ENCODE measurements at places on chromosomes 4 and X.

- no peak for DNase-seq
Measured at GRCh38 chr4:139920486-139921002, 233.4 kb downstream of the MAML3 start.

GRCh38 chr4:157655096-157655809, 434.7 kb downstream of the GRIA2 start:
- no peak for DNase-seq

DNA sequence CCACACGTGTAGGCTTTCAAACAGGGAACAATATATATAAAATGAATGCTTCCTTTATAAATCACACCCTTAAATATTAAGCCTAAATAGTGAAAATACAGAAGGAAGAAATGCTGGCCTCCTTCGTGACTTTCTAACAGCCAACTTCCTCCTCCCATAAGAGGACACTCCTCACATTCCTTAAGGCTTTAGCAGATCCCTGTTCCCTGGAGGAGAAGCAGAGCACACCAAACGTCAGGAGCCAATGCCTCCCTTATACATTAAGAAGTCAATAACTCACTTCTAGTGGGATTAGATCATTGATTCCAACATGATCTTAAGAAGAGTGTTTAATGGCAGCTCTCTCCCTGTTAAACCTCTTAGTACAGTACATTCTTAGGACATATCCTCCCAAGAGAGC, 108.4 kb upstream of the FAM241A start:
- no peak for DNase-seq

GRCh38 chr4:106854569-106855351, 181.4 kb downstream of the DKK2 start:
- no peak for DNase-seq

- DNase-seq = no peak
Measured at GRCh38 chrX:150408007-150408406, 44.9 kb downstream of the MAMLD1 start.

- no peak for DNase-seq
Measured at GRCh38 chrX:71579136-71579989, 1.1 kb downstream of the GCNA start.

GRCh38 chr4:152684007-152684406, 4.2 kb upstream of the TMEM154 start:
- no peak for DNase-seq

DNA sequence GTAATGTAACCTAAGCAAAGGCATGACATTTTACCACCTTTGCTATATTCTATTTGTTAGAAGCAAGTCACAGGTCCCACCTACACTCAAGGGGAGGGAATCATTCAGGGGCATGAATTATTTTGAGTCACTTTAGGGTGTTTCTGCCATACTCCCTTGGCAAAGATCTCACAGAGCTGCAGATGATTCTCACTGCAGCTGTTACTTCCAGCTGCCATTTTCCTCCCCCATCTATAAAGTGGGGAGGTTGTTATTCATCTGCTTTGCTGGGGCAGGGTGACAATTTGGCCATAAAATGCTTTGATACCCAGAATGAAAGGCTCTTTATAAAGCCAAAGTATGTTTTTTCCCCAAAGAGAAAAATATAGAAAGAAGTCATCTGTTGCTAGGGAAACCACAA, 136.5 kb upstream of the SMIM31 start:
- no peak for DNase-seq

DNA sequence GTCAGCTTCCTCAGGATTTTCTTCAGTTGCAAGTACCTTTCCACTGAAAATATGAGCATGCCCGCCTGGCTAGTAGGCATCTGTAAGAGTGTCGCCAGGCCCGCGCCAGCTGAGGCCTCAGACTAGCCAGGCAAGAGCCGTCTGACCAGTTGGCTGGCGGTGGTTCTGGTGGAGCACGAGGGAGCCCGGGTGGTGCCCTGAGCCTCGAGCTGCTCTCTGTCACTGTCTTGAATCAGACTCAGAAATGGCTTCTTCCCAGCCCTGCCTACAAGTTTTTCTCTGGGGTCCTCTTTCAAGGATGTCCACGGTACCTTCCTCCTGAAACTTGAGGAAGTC, 11.9 kb downstream of the GRPEL1 start:
- no peak for DNase-seq

- no peak for DNase-seq
Measured at GRCh38 chr4:24032371-24032989, 142.6 kb upstream of the PPARGC1A start.

GRCh38 chrX:22520128-22520828, 247.6 kb downstream of the CBLL2 start:
- DNase-seq = no peak

GRCh38 chr4:47031751-47032404, 511 bp downstream of the GABRB1 start:
- DNase-seq = no peak

DNA sequence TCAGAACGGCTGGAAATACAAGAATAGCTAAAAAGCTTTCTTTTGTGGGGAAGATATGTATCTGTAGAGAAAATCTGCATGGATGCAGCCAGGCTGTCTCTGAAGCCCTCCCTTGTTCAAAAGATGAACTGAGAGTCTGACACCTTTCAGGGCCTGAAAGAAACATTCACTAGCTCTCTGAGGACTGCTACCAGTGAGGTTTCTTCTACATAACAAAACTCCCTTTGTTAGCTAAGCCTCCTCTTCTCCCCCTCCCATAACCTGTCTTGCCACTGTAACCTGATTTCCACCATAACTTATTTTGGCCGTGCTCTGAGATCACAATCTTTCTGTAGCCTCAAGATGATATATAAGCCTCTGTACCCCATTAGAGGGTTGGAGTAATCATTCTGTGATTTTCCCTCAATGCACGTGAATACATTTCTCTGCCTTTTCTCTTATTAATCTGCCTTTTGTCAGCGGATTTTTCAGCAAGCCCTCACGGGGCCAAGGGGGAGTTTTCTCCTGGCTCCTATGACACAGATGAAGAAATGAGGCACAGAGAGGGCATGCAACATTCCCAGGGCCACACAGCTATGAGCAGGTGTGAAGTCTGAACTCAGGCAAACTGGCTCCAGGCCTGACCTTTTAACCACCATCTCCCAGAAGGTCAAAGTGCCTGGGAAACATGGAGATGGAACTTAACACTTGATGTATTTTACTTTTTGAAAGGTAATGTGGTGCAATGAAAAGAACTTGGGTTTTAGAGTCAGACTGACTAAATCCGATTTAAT, 161.6 kb upstream of the PRDX4 start:
- DNase-seq = peak; percentile 22

DNA sequence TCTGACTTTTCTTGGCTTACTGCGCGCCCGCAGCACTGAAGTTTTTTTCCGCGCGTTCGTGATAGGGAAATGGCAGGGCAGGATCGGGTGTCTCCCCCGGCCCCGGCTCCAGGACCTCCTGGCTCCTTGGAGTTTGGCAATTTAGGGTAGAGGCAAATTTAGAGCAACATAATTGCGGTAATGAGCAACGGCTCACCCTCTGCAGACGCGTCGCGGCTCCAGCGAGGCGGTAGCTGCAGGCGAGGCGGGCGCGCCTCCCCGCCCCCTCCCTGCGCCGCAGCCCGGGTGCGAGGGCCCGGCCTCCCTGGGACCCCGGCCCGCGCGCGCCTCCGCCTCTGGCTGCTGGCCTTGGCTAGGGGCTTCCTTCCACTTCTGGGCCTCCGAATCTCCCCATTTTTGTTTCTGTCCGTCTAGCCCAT, 6.2 kb downstream of the MSX1 start:
- peak; percentile 55 for DNase-seq

All from NCI-H526 (cell line).